ENCODE measurements at places on chromosomes 3 and 15.

DNA sequence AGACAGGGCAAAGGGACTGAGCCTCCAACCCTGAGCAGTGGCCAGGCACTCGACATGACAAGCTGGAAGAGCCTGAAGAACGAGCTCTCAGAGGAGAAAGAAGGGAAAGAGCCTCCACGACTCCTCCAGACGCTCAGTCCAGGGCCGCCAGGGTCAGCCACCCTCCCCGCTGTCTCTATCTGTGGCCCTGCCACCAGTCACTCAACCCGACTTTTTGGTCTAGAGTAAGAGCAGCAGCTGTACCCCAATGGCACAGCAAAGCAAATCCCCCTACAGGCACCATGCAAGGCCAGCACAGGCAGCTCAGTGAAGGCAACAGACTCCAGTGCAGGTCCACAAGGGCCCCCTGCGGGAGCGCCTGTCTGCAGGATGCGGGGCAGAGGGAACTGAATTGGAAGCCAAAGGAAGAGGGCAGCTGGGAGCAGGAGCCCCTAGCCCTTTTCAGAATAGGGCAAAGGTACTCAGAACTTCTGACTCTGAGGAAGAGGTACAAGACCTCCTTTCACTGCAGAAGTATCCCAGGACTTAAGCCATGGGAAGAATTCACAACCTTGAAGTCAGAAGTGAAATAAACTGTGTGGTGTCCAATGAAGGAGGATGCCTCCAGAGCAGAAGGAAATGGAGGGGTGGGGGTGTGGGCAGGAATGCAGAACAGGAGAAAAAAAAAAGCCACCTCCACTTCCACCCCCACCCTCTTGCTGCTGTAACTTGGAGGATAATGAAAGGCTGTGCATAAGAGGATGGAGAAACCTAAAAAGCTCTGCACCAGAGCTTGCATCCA, 8.5 kb upstream of the GRAMD2A start:
- no peak for DNase-seq

DNA sequence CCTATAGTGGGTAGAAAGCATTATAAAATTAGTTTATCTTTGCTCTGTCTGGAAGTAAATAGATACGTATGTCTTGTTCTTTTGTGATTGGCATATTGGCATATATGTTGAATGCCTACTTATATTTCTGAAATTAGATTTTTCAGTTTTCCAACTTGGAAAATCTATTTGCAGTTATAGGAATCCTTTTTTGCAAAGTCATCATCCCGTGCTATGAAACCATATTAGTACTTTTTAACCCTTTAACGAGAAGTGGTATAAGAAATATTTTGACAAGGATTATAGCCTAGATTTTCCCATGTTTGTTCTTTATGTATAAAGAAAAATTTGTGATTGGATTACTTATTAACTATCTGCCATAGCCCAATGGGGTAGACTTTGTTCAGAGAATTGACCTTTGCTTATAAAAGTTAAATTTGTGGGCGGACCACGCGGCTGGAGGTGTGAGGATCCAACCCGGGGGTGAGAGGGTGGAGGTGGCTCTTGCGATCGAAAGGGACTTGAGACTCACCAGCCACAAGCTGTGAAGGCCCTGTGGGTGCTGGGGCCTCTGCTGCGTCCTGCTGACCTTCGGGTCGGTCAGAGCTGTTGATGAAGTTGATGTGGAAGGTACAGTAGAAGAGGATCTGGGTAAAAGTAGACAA, 5.9 kb downstream of the LRRC28 start:
- no peak for DNase-seq

DNA sequence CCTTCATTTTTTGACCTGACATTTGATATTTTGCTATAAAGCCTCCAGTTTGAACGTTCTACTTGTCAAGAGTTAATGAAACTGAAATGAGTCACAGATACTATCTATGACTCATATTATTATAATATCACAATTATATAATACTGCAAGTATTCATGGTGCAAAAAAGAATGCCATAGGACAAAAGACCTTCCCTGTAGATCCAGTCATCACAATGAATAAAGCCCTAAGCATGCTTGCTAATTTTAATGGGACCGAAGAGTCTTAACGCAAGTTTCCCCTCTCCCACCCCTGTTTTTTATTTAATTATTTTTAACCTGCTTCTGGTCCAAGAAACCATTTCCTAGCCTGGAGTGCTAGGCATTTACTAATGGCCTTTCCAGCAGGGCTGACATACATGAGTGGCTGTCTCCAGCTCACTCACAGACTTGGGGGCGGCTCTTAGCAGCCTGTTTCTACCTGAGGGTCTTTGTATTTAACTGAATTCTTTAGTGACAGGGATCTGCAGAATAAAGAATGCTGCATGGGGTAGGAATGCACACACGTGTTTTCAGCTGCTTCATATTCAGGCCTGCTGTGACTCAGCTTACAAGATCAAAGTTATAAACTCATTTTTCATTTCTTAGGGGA, 61.2 kb downstream of the THBS1 start:
- peak; percentile 21 for DNase-seq

GRCh38 chr15:55320238-55320550, 1.2 kb downstream of the PIGB start:
- DNase-seq = no peak

- DNase-seq = no peak
Observed at GRCh38 chr3:187183903-187184302, 13.4 kb upstream of the RTP1 start.

GRCh38 chr3:140073278-140074045, 138.5 kb downstream of the CLSTN2 start:
- no peak for DNase-seq

GRCh38 chr3:49703443-49703927, 14.1 kb downstream of the RNF123 start:
- peak; percentile 71 for DNase-seq

- DNase-seq = no peak
Observed at GRCh38 chr15:99055555-99056134, 48.1 kb upstream of the PGPEP1L start.

- no peak for DNase-seq
Observed at GRCh38 chr3:65758876-65759598, 279.7 kb downstream of the MAGI1 start.

- DNase-seq = no peak
Observed at GRCh38 chr3:72092778-72093177, 307.8 kb upstream of the PROK2 start.
